ENCODE measurements at places on chromosomes 13 and 19.

DNA sequence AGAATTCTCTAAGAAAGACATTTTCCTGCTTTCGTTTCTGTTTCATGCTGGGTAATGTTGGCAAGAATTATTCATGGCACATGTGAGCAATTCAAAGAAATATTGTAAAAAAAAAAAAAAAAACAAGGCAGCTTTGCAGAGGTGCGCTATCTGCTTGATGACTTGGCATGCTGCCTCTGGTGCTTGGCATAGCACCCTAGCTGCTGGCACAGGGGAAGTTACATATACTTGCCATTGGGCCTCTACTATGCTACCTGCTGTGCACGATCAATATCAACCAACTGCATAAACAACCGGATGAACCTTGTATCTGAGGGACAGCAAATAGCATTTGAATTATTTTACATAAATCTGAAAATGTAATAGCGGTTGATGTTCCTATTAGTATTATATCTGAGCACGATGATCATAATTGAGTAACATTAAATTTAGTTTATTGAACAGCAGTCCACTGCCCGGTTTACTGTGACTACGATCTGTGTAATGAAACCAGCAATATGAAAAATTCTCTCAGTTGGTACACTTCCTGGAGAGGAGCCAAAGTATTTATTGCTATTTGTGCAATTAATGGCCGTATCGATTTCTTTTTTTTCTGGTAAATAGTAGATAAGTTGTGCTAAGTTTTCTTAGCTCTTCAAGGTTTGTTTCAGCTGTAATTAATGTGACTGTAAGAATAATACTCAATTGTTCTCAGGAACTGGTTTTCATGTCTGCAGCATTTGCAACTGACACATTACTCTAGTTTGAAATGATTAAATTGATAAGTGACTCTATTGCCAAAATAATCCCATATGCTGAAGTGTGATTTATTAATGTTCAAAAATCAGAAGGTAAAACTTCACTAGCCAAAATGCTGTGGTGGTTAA, 717.3 kb downstream of the DACH1 start:
- DNase-seq, result no peak

DNA sequence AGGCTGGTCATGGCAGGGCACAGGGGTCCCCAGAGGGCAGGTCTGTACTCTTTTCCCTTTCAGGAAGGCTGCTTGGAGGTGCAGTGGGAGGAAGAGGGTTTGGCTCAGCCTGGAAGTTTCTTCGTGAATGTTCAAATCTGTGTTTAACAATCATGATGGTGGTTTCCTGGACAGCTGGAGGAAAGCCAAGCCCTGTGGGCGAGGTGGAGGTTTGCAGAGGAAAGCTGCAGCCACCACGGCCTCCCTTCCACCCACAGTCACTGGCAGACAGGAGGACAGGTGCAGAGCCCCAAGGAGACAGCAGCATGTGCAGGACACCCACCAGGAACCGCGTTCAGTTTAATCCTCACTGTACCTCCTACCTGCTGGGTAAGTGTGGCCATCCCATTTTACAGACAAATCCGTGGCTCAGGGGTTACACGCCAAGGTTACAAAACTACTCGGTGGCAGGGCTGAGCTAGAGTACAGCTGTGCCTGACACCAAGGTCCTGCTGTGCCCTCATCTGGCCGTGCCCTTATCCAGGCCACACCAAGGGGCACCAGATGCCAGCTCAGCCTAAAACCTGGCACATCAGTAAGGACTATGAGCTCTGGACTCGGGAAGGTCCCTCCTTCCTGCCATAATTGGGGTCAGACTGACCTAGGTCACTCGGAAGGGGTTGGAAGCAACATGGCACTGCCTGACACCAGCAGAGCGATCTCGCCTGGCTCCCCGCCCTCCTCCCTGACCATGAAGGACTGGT, 34.1 kb downstream of the SUGP2 start:
- no peak for DNase-seq

DNA sequence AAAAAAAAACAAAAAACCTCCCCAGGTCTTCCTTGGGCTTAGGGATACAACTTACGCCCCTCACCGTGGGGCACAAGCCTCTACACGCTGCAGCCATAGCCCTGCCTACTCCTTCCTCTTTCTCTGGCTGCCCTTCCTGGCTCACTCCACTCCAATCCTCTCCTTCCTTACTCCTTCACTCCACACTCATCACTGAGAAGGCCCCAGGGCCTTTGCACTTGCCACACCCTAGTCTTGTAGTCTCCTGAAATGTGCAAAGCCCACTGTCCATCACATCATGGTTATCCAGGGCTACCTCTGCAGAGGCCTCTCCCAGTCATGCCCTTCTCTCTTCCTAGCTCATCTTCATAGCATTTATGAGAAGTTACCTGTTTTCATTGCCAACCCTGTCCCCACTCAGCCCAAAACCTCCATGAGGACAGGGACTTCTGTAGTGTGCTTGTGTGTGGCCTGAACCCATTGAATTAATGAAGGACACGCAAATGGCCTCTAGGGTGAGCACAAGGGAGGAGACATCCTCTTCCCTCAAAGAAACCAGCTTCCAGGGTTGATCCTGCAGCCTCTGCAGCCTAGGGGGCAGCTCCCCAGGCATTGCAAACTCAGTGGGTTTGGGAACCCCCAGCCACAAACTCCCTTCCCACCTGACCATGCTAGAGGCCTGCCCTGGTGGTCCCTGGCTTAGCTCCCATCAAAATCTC, 7.9 kb upstream of the HSH2D start:
- DNase-seq, result no peak

GRCh38 chr19:31319465-31319864, 29.8 kb downstream of the TSHZ3 start:
- no peak for DNase-seq

DNA sequence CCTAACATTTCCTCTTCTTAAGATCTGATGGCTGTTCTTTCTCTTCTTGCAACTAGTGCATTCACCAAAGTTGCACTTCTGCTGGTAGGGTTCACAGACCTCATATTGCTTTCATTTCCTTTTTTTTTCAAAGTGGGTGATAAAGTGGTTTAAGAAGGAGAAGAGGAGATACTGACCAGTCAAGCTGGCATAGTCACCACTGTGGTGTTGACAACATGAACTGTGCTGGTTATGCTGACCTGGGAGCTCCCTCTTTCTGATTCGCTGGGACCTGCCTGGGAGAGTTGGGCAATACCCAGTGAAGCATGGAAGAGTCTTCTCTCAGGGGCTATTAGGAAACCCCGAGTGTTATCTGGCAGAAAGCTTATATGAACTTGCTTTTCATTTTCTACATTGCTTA, 222.9 kb downstream of the SLITRK5 start:
- no peak for DNase-seq

GRCh38 chr13:34611671-34612070, 330.4 kb upstream of the NBEA start:
- no peak for DNase-seq

DNA sequence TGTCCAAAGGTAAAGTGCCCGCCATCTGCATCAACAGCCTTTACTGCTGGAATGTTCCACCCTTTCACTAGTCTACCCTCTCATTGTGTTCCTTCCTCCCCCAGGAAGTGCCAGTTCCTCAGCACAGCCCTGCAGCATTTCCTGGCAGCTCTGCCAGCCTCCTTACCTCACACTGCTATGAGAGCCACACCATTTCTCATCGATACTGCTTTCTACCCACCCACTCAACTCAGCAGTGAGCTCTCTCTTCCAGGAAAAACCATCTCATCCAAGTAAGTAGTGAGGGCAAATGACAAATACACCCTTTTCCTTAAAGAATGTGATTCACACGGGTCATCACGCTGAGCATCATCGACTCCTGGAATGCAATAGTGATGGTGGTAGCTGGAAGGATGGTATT, 19.8 kb downstream of the UQCRFS1 start:
- DNase-seq, result no peak

- DNase-seq, result no peak
Measured at GRCh38 chr19:413756-414420, 4.9 kb upstream of the C2CD4C start.

- DNase-seq, result no peak
Measured at GRCh38 chr13:39910833-39911232, 255.4 kb downstream of the COG6 start.

DNA sequence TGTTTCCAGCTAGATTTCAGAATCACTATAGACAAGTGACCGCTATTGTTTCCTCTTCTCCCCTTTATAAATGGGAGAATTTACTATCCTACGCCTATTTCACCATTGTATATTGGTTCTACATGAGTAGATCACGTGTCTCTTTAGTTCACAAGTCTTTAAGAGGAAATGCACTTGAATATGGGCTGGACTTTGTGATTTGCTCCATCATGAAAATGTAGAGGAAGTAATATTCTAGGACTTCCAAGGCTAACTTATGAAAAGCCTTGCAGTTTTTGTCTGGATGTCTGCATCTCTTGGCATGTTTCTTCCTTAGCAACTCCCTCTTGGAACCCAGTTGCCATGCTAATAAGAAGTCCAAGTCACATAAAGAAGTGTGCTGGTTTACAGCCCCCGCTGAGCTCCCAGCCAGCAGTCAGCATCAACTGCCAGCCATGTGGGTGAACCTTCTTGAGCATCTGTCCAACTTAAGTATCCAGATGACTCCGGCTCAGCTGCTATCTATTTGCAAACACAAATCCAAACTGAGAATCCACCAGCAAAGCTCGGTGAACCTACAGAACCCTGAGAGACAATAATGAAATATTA, 4.8 kb upstream of the FBXL3 start:
- no peak for DNase-seq

- DNase-seq, result no peak
Measured at GRCh38 chr13:35165205-35165604, 223.1 kb downstream of the NBEA start.

- DNase-seq, result no peak
Measured at GRCh38 chr19:48514123-48514458, 2.5 kb upstream of the LMTK3 start.

DNA sequence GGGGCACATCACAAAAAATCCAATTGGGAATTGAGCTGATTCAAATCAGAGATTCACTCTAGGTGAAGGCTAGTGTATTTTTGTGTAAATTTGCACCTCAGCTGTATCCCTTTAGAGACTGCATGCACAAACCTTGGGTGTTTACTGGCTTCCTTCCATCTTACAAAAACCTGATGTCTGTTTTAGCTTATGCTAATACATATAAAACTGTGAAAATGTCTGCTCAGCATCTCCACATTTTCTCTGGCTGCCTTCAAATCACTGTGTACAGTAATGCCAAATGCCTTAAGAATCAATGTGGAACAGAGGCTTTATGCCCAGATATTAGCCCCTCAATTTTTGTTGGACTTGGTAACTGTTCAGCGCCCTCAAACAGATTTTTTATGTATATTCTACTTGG, 675.8 kb upstream of the SLITRK6 start:
- no peak for DNase-seq

- no peak for DNase-seq
Measured at GRCh38 chr19:45681391-45682015, 10.2 kb downstream of the SNRPD2 start.

- DNase-seq, result no peak
Measured at GRCh38 chr19:45578861-45579260, 5.7 kb downstream of the OPA3 start.

All from AG09319 (cell line).